ENCODE measurements at places on chromosomes 2 and 18. TPM values are rescaled to one million over a fixed set of nuclear protein-coding genes. Genes with fewer than 3 reads are reported as not detected.

- no peak for DNase-seq
These were observed 140.5 kb downstream of the ST6GAL2 start for GRCh38 chr2:106745468-106745867.

LIPG gene
- total RNA-seq = not detected

DNA sequence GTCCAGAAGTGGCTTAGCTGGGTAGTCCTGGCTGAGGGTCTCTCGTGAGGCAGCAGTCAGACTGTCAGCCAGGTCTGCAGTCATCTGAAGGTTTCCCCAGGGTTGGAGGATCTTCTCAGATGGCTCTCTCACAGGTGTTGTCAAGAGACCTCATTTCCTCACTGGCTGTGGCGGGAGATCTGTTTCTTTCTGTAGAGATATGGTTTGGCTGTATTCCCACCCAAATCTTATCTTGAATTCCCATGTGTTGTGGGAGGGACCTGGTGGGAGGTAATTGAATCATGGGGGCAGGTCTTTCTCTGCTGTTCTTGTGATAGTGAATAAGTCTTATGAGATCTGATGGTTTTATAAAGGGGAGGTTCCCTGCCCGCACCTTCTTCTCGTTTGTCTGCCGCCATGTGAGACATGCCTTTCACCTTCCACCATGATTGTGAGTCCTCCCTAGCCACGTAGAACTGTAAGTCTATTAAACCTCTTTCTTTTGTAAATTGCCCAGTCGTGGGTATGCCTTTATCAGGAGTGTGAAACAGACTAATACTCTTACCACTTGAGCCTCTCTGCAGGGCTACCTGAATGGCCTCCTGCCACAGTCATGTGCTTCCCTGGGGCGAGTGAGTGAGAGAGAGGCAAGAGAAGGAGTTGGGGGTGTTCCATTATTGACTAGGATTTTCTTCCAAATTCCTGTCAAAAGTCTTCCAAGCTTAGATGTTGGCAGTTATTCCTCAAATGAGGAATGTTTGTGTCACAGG is 23.6 kb downstream of the MALT1 start:
- no peak for DNase-seq

APCDD1 gene
- total RNA-seq = not detected

DNA sequence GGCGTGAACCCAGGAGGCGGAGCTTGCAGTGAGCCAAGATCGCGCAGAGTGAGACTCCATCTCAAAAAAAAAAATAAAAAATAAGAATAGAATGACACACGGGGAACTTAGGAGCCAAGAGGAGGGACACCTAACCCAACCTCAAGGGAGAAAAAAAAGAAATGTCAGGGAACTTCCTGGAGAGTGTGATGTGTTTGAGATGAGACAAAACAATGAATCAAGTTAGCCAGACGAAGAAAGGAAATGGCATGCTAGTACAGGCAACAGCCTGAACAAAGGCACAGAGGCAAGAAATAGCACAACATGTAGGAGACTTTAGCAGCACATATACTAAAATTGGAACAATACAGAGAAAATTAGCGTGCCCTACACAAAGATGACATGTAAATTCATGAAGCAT is 36.7 kb upstream of the PAPOLG start:
- no peak for DNase-seq

- DNase-seq = no peak
These were observed 4.2 kb upstream of the ODC1 start for GRCh38 chr2:10452312-10452711.

TMEFF2 gene
- not detected for total RNA-seq

NAT8 gene
- total RNA-seq = not detected

NTSR2 gene
- not detected for total RNA-seq

Measured in CD4-positive, alpha-beta T cell (primary cell).